Naive thymus-derived CD8-positive, alpha-beta T cell (primary cell): ENCODE measurements at places on chromosomes 6 and 20. TPM values are rescaled to one million over a fixed set of nuclear protein-coding genes. Genes with fewer than 3 reads are reported as not detected.

SUN5 gene
- polyA plus RNA-seq: not detected

SIGLEC1 gene
- polyA plus RNA-seq: not detected

MAS1 gene
- not detected for polyA plus RNA-seq

RRAGD gene
- polyA plus RNA-seq: 1.6 TPM

ZC3H12D gene
- polyA plus RNA-seq: 1.7 TPM

LBP gene
- not detected for polyA plus RNA-seq

BTN1A1 gene
- polyA plus RNA-seq: not detected

GRM1 gene
- polyA plus RNA-seq: not detected

SYS1 gene
- polyA plus RNA-seq: 34.2 TPM

BAG2 gene
- 2.0 TPM for polyA plus RNA-seq

HMGN4 gene
- polyA plus RNA-seq: 110 TPM

FLRT3 gene
- not detected for polyA plus RNA-seq

SLC17A1 gene
- not detected for polyA plus RNA-seq

SERPINB6 gene
- polyA plus RNA-seq: 152 TPM

CALHM4 gene
- polyA plus RNA-seq: not detected

BACH2 gene
- 29.3 TPM for polyA plus RNA-seq

ZFP57 gene
- polyA plus RNA-seq: not detected

ID4 gene
- polyA plus RNA-seq: not detected

INSM1 gene
- not detected for polyA plus RNA-seq

OPRL1 gene
- polyA plus RNA-seq: 1.6 TPM

CLPSL2 gene
- not detected for polyA plus RNA-seq

PTPRK gene
- 3.7 TPM for polyA plus RNA-seq

SRSF12 gene
- 0.20 TPM for polyA plus RNA-seq

LHFPL5 gene
- not detected for polyA plus RNA-seq

RBBP8NL gene
- polyA plus RNA-seq: not detected

FOXS1 gene
- not detected for polyA plus RNA-seq

ACTL10 gene
- polyA plus RNA-seq: 1.8 TPM

DEFB128 gene
- polyA plus RNA-seq: not detected

PACRG gene
- polyA plus RNA-seq: 1.1 TPM

SMPDL3A gene
- not detected for polyA plus RNA-seq

SLC12A5 gene
- polyA plus RNA-seq: 0.83 TPM

PDYN gene
- polyA plus RNA-seq: not detected

TSHZ2 gene
- not detected for polyA plus RNA-seq

PAX1 gene
- not detected for polyA plus RNA-seq

DPPA5 gene
- polyA plus RNA-seq: not detected

PKIB gene
- polyA plus RNA-seq: 0.81 TPM

PDE10A gene
- not detected for polyA plus RNA-seq

TRAPPC3L gene
- polyA plus RNA-seq: not detected

PLN gene
- 0.27 TPM for polyA plus RNA-seq

MEI4 gene
- polyA plus RNA-seq: not detected

DEF6 gene
- 196 TPM for polyA plus RNA-seq

ENPP5 gene
- polyA plus RNA-seq: 1.6 TPM

PRPH2 gene
- 0.08 TPM for polyA plus RNA-seq

ARMC2 gene
- polyA plus RNA-seq: 2.8 TPM

IRAK1BP1 gene
- 1.5 TPM for polyA plus RNA-seq
